ENCODE measurements at places on chromosomes 5 and 9.

GRCh38 chr5:114018186-114018585 lies 343.7 kb upstream of the KCNN2 start:
- DNase-seq: no peak

GRCh38 chr5:10250806-10251276 lies 761 bp downstream of the CCT5 start:
- DNase-seq: no peak

GRCh38 chr9:89686126-89686525 lies 81.3 kb downstream of the GADD45G start:
- no peak for DNase-seq

DNA sequence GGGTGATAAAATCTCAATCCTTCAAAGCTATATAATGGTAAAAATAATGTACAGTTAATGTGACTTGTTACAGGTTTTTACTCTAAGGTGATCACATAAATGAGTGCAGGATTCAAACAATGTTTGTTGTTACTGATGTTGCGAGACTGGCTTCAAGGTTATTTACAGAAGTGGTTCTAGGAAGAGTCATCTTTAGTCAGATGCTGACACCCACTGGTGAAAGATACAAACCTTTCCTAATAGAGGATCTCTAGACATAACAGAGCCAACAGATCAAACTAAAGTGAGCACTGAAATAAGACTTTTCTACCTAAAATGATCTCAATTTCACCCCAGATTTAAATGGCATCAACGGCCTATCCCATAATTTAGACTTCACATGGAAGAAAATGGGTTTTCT lies 20.2 kb downstream of the ARSB start:
- no peak for DNase-seq

DNA sequence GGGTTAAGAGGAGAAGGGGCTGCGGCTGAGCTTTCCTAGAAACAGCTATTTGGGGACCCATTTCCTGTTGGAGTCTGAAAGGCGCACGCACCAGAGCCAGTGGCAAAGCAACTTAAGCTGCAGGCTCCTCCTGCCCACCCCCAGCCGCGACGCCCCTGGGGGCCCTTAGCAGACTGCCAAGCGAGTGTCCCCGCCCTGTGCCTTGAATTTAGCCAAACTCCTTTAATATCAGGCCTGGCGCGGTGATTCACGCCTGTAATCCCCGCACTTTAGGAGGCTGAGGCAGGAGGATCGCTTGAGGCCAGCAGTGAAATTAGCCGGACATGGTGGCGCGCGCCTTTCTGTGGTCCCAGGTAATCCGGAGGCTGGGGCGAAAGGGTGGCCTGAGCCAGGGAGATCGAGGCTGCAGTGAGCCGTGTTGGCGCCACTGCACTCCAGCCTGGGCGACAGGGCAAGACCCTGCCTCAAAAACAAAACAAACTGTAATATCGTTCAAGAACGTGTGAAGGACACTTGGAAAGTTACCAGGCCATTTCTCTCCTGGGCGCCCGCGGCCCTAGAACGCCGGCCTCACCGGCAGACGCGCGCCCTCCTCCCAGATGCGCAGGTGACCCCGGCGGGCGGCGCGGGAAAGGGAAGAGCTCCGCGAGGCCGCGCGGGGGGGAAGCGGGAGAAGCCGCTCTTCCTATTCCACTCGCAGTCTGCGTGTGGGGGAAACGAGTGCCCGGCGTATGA lies 1.0 kb upstream of the F2R start:
- DNase-seq: no peak

GRCh38 chr5:14281746-14282181 lies 138.6 kb downstream of the TRIO start:
- DNase-seq: no peak

- no peak for DNase-seq
Measured at GRCh38 chr5:144183254-144183889, 12.7 kb downstream of the KCTD16 start.

GRCh38 chr9:136578915-136579649 lies 33.2 kb upstream of the NOTCH1 start:
- DNase-seq: no peak

DNA sequence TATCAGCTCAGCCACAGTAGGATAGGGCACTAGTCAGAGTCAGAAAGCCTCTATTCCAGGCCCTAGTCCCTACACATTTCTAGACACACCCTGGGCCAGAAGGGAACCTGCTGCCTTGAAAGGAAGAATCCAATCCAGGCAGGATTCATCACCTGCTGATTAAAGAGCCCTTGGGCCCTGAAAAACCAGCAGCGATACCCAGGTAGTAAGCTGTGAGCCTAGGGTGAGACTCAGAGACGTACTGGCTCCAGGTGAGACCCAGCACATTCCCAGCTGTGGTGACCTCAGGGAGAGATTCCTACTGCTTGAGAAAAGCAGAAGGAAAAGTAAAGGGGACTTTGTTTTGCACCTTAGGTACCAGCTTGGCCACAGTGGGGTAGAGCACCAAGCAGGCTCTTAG lies 4.7 kb downstream of the CCIN start:
- no peak for DNase-seq

Data from activated CD4-positive, alpha-beta T cell treated with anti-CD3 and anti-CD28 coated beads for 4 hours (primary cell).